ENCODE measurements at places on chromosomes 5 and 9.
A peak's percentile ranks its signal among the peaks of the same experiment; 100 is the strongest.

DNA sequence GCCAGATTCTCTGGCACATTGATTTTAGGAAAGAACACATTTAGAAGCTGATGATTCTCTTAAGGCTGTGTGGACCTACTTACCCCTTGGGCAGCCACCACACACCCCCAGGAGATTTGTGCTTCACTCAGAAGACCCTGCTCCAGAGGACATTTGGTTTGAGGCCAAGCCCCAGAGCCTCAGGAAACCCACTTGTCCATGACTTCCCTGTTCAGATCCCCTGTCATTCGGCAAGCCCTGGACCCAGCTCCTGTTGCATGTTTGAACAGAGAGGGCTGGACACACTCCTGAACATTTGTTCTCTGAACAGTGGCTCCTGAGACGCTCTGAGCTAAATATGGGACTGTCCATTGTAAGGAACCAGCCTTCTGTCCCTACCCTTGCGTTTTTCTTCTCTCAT is 82.1 kb downstream of the AMBP start:
- peak; percentile 46 for DNase-seq

GRCh38 chr9:77882294-77882693 is 149.3 kb downstream of the GNAQ start:
- DNase-seq, result no peak

DNA sequence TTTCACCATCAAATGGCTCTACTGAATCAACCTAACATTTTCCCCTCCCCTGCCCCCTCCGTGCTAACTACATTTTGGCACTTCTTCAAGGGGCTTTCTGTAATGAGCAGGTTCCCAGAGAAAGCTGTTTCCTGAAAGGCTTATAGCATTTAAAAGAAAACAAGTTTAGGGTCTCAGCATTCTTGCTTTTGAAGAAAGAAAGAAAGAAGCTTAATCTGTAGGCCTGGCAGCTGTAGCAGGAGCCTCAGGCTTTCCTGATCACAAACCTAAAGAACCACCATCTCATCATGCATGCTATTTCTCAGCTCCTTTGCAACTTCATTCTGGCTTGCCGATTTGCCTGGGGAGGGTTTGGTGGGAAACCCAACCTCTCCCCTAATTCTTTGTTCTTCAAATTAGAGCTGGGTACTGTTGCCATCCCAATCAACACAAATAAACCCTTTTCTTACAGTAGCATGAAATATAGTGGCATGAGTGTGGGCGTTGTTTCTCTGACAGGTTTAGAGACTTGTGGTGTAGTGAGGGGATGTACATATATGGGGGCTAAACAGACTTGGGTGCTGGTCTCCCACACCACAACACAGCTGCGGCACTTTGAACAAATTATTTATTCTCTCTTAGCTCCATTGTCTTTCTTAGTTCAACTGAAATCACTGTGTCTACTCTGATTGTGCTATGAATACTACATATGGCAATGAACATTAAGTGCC is 160.5 kb upstream of the TNC start:
- no peak for DNase-seq

DNA sequence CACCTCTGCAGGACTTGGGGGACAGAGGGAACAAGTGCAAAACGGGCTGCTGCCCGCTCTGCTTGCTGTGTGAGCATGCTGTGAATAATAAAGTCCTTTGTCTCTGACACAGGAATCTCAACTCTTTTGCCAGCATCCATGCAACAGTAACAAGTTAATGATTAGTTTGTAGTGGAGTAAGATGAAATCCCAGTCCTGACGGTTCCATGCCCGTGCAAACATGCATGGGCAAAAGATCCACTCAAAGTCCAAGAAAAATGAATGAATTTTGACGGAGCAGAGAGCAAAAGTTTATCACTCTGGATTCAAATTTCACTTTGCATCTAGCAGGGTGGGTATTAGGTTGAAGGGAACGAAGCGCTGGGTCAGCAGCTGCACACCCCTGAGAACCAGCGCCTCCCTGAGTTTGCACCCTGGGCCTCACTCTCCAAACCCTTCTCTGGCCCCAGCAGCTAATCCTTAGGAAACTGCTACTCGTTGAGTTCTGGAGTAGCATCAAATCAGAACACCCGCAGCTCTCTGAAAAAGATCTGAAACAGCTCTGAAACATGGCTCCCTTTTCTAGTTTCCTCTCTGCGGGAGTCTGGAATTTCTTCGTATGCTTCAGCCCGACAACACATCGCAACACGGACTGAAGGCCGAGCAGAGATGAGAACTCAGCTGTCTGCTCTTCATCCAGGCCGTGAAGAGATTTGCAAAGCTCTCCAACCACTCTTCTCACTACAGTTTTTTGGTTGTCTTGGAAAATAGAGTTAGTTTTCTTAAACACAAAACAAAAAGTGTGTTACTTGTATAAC is 45.6 kb upstream of the RUFY1 start:
- peak; percentile 36 for DNase-seq

Measured in posterior vena cava (tissue), 2 donors.